ENCODE measurements at places on chromosomes 16 and 17.

DNA sequence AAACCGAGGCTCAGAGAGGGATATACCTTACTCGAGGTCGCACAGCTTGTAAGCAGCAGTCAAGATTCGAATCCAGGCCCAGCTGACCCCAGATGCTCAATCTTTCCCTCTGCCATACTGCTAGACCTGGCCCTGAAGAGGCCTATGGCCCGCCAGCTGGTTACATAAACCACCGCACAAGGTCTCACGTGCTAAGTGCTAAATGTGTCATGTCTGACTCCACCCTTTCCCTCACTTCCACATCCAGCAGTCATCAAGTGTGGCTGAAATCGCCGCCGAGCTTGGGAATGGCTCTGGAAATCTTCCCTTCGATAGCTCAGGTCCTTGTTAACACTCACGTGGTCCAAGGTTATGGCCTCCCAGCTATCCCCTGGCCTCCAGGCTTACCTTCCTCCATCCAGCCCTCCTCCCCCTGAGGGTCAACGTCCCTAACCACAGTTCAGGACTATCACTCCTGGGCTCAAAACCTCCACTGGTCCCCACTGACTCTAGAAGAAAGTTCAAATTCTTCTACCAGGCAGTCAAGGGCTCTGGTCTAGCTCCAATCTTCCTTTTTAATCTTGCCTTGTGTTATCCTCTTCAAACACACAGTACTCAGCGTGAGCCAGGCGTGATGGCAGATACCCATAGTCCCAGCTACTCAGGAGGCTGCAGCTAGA, 3.5 kb downstream of the ZBTB4 start:
- no peak for DNase-seq

DNA sequence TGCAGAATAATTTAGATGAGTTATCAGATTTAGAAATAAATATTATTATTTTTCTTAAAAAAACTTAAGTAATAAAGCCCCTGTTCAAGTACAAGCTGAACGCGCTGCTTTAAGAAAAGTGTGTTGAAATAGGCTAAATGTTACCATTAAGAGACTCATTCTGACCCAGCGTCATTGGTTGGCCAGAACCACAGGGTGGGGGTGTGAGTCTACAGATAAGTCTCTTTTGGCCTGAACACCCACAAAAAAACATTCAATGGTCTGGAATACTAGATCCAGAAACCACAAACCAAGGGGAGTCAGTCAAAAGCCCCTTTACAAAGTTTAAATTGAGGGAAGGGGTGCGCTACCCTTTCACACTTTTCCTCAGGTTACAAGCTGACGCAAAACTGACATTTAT, 776.1 kb downstream of the KCNJ2 start:
- DNase-seq, result no peak

- no peak for DNase-seq
These were observed 8.1 kb upstream of the CMTR2 start for GRCh38 chr16:71297341-71297634.

DNA sequence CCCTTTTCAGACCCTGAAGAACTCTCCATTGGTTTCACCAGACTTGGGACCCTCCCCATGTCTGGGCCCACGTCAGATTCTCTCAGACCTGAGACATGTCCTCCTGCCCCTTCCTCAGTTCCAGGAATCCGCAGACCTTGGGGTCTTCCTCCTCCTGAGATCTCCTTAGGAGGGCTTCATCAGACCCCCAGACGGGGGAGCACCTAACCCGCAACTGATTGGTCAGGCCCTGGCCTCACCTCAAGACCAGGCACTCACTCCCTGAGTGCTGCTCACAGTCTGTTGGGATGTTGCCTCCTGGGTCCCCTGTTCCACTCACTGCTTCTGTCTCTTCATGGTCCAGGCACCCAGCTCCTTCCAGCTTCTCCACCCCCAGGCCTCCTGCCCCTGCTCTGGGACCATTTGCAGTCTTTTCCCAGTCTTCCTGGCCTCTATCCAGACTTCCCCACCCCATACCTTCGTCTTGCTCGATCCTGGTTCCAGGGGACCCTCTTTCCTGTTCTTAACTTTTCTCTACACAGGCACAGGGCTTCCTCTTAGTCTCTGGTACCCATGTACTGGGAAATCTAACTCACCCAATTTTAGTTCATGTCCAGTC, 1.2 kb downstream of the GID4 start:
- DNase-seq, result no peak

DNA sequence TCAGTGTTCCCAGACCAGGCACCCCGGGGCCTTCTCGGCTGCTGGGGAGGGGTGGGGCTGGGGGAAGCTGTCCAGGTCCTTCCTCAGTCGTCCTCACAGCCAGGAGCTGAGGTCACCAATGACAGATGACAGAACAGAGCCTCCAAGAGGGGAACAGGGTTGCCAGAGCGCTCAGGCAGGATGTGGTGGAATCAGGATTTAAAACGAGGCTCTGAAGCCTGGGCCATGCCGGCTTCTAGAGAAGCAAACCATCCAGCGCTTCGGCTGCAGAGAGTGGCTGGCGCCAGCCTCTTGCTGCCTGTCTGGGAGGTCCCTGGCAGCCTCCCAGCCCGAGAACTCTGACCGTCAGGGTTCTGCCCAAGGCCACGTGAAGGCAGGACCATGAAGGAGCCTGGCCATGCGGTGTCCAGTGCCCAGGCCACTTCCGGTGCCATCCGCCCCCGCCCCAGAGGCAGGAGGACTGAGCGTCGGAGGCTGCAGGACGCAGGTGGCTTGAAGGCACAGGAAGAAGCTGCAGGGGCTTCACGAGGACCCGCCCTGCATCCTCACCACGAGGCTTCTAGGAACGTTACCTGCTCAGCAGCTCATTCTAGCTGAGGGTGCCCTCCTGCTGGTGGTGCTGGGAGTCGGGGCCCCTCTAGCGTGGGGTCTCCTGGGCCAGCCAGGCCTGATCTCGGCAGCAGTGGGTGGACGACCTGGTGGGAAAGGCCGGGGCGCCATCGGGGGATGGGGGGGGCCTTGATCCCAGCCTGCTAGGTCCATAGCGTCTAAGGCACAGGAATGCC, 78.5 kb downstream of the KLHDC4 start:
- no peak for DNase-seq

- DNase-seq, result no peak
These were observed 94.6 kb upstream of the PSMD7 start for GRCh38 chr16:74202009-74202408.

DNA sequence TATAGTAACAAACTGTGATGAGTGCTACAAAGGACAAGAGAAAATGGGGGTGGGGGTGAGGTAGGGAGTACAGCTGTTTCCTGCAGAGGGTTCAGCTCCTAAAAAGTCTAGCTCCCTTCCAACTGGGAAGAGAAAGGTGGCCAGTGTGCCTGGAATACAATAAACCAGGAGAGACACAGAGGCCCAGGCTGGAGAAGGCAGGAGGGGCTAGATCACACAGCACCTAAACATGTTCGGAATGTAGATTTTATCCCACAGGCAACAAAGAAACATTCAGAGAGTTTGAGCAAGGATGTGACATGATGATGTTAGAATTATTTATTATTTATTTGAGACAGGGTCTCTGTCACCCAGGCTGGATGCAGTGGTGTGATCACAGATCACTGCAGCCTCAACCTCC, 10.2 kb downstream of the TEX2 start:
- DNase-seq, result no peak

GRCh38 chr17:29018788-29019474, 13.1 kb upstream of the SEZ6 start:
- no peak for DNase-seq

DNA sequence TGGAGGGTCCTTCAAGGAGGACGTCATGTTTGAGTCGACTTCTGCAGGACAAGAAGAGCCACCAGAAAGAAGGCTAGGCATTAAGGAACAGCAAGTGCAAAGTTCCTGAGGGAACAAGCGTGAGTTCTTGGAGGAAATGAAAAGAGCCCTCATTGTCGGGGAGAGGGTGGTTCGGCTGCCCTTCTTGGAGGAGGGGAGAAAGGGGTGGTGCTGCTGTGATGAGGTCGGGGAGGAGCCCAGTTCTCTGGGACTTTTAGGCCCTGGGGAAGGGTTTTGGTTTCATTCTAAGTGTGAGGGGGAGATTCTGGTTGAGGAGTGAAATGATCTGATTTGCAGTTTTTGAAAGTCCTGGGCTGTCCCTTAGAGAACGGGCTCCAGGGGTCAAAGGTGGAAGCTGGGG, 4.1 kb downstream of the BICDL2 start:
- peak; percentile 69 for DNase-seq

GRCh38 chr17:29347831-29348629, 42.1 kb upstream of the TAOK1 start:
- no peak for DNase-seq

GRCh38 chr16:76816475-76816874, 374.5 kb upstream of the MON1B start:
- no peak for DNase-seq

GRCh38 chr17:62797959-62798358, 10.2 kb downstream of the MARCHF10 start:
- DNase-seq, result no peak

DNA sequence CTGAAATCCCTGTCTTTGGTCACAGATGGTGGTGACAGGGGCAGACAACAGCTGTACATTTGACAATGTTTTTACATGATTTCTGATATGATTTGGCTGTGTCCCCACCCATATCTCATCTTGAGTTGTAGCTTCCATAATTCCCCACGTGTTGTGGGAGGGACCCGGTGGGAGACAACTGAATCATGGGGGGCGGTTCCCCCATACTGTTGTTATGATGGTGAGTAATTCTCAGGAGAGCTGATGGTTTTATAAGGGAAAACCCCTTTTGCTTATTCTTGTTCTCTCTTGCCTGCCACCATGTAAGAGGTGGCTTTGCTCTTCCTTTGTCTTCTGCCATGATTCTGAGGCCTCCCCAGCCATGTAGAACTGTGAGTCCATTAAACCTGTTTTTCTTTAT, 353.9 kb downstream of the CPPED1 start:
- no peak for DNase-seq

- DNase-seq, result peak; percentile 98
These were observed at the start of gene MLYCD for GRCh38 chr16:83898463-83899271. Gene MLYCD (plus strand): TSS chr16:83899115. CDS start chr16:83899145, 30 bp downstream.

GRCh38 chr17:50638606-50638965, 3.9 kb downstream of the ABCC3 start:
- DNase-seq, result no peak

DNA sequence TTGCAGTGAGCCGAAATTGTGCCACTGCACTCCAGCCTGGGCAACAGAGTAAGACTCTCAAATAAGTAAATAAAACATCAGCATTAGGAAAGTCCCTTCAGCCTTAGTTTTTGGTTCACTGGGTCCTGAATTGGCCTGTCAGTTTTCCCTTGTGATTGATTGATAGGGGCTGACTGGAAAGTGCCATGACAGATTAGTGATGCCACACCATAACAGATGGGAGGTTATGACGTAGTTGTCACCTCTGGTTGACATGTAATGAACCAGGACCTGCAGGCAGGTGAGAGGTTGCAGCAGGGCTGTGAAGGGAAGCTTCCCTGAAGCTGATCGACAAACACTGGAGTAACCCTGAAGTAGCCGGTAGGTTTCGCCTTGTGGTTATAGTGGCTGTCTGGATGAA, 41.8 kb downstream of the CDH3 start:
- DNase-seq, result no peak

DNA sequence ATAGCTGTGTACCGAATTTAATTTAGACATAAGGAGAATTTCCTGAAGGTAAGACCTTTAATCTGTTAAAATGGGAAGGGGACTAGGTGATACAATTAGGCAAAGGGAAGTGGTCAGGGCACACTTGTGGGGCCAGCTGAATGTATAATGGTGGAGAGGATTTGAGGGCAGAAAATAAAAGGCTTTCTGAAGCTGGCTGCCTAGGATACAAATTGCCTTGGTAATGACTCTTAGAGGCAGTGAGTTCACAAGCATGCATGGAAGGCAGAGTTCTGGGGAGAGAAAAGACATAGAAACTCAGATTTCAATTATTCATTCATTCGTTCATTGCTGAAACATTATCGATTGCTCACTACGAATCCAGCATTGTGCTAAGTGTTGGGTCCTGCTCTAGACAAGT, 12.4 kb upstream of the NFAT5 start:
- DNase-seq, result no peak

DNA sequence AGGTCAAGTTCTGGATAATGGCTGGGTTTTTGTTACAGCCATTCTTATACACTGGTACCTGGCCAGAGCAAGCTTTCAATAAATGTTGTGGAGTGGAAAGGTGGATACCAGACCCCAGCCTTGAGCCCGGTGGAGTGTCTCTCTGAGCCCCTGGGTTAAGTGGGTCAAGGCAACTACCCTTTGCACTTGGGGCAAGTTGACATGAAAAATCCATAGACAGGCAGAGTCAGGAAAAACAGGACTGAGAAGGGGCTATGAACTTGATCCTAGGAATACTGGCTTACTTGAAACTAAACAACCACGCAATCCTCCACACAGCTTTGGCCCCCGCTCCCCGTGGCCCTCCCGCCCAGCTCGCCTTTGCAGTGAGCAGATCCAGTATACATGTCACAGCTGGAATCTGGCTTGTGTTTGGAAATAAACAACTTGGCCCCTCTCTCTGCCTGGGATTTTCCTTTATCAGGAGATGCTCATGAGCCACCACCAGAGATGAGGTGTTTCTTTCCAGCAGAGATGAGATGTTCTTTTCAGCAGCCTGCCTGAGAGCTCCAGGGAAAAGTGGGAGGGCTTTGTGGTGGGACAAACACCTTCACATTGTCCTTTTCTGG, 65.9 kb downstream of the KSR1 start:
- DNase-seq, result no peak

DNA sequence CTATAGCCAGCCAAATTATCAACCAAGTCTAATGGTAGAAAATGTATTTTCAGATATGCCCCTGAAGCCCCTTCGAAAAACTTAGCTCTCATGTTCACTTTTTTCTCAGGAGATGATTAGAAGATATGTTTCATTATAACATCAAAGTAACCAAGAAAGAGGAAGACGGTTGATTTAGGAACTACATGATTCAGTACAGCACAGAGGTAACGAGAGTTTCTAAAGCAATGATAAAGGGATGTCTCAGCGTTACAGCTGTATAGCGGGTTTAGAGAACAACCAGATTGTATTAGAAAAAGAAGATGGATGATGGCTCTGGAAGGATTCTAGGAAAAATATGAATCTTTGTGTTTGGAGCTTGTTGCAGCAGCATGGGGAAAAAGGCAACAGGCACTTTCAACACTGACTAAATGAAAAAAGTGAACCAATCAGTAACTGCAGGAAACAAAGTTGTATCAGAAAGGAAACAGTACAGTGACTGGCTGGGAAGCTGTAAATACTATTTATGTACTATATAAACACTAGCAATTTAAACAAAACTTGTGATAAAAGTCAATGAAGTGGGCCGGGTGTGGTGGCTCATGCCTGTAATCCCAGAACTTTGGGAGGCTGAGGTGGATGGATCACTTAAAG, 21.5 kb downstream of the MBTD1 start:
- peak; percentile 50 for DNase-seq

- no peak for DNase-seq
These were observed 157.4 kb downstream of the WWOX start for GRCh38 chr16:78256686-78257375.

Data from GM13976 (cell line).